ENCODE measurements at places on chromosomes 2 and 18. TPM values are rescaled to one million over a fixed set of nuclear protein-coding genes. Genes with fewer than 3 reads are reported as not detected.

- no peak for DNase-seq
Observed at GRCh38 chr2:88350331-88351248, 101.9 kb downstream of the FOXI3 start.

AP1S3 gene
- polyA plus RNA-seq: 2.3 TPM

DNA sequence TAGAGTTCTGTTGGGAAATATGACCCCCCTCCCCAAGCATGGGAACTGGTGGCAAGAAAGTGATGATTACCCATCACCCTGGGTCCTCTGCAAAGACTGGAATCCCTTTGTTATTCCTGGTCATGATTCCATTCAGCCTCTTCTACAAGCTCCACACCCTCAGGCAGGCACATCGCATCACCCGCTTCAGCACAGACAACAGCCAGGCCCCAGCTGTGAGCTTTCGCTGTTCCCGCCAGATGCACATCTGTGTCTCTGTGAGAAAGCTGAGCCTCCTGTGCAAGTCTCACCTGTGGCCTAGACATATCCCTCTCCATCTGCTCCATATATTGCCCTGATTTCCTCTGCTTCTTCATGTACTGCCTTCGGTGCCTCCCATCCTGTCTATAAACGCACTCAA is 368.0 kb upstream of the RAB6C start:
- DNase-seq: no peak

GRCh38 chr2:70360661-70361270 is 58.9 kb upstream of the FAM136A start:
- no peak for DNase-seq

DNA sequence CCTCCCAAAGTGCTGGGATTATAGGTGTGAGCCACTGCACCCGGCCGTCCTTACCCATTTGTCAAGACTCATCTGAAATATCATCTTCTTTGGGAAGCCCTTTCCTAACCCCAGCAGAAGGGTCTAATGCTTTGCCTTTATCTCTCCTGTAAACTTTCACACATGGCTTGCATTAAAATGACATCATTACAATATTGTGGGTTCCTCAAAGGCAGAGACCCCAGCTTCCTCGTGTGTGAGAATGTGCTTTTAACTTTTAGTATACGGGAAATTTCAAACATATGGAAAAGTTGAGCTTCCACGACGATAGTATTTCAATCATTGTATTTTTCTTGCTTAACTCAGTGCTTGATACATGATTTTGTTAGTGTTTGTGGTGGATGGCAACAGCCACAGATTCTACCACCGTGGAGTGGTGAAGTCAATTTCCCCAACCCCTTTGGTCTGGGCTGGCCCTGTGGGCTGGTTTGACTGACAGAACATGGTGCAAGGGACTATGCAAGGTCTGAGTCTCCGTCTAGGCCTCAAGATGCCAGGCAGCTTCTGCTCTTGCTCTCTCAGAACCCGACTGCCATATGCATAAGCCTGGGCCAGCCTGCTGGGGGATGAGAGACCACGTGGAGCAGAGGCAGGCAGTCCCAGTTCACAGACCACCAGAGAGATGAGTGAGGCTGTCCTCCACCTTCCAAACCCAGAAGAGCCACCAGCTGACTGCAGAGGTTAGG is 39.9 kb downstream of the NGEF start:
- DNase-seq: no peak

G6PC2 gene
- polyA plus RNA-seq: not detected

GRCh38 chr2:69104261-69104660 is 91.3 kb downstream of the ANTXR1 start:
- no peak for DNase-seq

GRCh38 chr2:111705711-111706336 is 178.2 kb downstream of the ANAPC1 start:
- peak; percentile 88 for DNase-seq

ALPP gene
- not detected for polyA plus RNA-seq

DNA sequence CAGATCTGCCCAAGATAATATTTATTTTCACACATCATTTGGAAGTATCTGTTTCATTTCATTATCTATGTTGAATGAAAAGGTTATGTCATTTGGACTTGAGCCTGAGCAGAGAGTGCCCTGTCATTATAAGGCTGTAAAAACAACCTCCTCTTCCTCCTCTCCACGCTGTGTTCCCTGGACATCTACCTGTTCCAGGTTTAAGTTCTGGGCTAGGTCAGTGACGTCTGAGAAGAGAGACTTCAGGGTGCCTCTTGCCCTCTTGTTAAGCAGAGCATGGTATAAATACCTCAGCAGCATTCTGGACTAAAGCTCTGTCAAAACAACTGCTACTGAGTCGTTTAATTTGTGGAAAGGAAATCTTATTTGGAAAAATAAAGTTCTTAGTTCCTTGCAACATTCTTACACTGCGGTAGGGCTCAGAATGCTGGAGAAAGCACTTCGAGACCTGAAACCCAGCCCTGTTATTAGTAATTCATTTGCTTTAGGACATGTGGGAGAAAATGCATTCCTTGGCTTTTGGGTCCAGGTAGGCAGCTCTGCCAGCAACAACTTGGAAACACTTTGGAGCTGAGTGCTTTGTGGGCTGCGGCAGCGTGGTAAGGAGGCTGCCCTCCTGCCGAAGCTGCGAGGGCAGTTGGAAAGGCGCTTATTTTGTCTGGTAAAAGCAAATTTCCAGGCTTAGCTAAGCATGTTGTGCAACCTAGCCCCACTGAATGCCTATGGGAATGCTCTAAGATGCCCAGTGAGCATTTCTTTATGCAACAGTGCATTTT is 91.8 kb upstream of the NEDD4L start:
- no peak for DNase-seq

- DNase-seq: no peak
Observed at GRCh38 chr18:59238385-59238784, 18.4 kb downstream of the GRP start.

- DNase-seq: no peak
Observed at GRCh38 chr2:173797586-173798263, 167.4 kb downstream of the SP3 start.

DNA sequence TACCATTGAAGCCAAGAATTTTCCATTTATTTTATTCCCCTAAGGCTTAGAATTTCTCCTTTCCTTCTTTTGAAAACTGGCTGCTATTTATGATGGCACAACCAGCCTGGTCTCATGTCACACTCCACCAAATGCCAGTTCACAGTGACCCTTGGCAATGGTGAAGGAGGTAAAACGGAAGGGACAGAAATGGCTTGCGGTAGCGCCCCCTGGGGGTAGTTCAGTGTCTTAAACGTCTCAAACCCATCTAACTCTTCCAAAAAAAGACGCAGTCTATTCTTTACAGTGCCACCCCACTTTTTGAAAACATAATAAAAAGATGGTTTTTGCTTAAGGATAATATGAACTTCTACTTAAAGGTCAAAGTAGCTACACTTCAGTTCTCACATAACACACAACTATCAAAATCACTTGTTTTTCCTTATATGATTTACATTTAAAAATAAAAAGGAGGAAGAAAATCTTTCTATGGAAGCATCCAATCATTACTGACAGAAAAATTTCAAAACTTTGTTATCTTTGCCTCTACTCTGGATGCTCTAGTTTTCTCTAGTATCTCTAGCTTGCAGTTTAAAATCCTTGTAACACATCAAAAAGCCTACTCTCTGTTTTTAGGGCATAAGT is 28.0 kb downstream of the PNO1 start:
- no peak for DNase-seq

DNA sequence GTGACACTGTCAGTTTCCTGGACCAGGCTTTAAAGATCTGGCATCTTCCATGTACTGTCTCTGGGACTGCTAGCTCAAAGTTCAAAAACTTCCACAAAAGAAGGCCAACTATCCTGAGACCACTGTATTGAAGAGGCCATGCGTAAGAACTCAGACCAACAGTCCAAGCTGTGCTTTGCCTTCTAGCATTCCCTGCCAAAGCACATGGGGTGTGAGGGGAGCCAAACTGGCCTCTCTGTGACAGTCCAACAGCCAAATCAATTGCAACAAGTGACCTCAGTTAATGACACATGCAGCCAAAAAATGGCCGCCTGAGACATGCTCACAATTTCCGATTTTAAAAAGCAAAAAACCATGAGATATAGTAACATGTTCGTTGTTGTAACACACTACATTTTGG is 160.3 kb upstream of the CDH19 start:
- no peak for DNase-seq

- no peak for DNase-seq
Observed at GRCh38 chr2:200449149-200449548, 60.7 kb downstream of the KCTD18 start.

DNA sequence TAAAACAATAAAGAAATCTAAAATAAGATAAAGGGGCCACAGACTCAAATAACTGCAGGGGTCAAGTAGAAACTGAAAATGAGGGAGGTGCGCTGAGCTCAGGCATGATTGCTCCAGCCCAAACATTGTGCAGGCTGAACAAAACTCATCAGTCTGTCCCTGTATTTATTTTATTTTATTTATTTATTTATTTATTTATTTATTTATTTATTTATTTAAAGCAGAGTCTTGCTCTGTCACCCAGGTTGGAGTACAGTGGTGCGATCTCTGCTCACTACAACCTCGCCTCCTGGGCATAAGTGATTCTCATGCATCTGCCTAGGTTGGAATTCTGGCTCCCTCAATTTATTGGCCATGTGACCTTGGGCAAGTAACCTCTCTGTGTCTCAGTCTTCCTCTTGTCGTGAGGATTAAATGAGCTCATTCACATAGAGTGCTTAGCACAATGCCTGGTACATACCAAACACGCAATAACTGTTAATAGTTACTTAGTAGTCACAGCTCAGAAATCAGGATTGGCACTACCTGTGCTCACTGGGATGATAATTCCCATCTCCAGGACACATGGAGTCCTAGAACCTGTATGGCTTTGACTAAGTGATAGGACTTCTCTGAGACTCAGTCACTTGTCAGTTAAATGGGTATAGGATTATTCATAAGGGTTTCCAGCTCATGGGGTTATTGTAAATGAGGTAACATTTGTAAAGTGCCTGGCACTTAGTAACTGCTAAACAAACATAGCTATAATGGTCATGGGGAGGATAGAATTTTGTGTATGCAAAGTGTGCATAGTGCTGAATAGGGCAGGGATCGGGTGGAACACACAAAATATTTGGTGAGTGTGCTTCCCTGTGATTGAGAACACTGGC is 6.0 kb downstream of the SPEG start:
- no peak for DNase-seq

GRCh38 chr2:241638940-241639339 is 1.4 kb downstream of the ATG4B start:
- no peak for DNase-seq

GRCh38 chr2:239736358-239737143 is 288.6 kb downstream of the NDUFA10 start:
- no peak for DNase-seq

XIRP2 gene
- polyA plus RNA-seq: 0.36 TPM

GCG gene
- 0.27 TPM for polyA plus RNA-seq

IL36B gene
- polyA plus RNA-seq: not detected

DNA sequence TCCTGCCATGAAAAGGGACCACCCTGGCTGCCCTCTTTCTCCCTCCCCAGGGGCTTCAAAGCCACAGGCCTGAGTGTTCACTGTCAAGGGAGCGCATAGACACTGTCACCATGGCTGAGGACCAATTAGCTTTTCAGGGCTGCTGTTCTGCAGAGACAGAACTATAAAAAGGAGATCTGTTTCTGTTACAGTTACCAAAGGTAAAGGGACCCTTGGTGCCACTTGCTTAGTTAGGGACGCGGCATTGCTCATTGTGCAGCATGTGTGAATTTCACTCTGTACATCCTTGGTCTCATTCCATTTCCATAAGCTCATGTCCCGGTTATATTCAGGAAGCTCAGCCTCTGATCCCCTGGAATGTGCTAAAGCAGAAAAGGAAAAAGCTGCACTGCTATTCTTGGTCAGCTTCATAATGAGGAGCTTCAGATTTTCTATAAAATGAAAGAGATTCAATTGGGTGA is 55.5 kb upstream of the RNF152 start:
- DNase-seq: peak; percentile 13

SGO2 gene
- 3.7 TPM for polyA plus RNA-seq

DNA sequence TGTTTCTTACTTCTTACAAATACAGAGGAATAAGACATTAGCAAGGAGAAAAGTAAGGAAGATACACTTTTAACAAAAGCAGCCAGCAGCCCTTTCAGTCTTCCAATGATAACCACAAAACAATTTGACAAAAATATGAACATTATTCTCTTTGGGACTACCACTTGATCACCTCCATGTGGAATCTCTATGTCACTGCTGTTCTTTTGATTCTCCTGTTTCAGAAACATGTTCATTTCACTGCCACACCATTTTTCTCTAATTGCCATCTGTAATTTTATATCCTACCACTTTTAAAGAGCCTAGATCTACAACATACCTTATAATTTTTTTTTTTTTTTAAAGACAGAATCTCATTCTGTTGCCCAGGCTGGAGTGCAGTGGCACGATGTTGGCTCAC is 10.9 kb downstream of the INO80D start:
- no peak for DNase-seq

GRCh38 chr2:162012565-162013058 is 61.4 kb downstream of the DPP4 start:
- no peak for DNase-seq

DNAH7 gene
- 0.74 TPM for polyA plus RNA-seq

DNA sequence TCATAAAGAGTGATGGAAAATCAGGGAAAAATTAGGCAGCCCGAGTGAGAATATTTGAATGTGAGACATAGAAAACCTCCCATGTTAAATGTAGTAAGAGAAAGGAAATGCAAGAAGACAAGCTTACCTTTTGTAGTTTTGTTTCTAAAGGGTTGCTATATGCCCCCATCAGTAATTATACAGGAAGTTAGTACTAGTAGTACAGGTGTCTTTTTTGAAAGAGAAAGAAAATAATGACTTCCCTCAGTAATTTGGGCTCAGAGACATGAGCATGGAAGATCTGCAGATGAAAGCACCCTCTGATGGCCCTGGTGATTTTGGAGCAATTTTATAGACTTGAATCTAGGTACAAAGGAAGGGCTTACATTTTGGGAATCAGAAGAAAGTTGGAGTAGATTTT is 80.8 kb downstream of the RHBDD1 start:
- no peak for DNase-seq

DNA sequence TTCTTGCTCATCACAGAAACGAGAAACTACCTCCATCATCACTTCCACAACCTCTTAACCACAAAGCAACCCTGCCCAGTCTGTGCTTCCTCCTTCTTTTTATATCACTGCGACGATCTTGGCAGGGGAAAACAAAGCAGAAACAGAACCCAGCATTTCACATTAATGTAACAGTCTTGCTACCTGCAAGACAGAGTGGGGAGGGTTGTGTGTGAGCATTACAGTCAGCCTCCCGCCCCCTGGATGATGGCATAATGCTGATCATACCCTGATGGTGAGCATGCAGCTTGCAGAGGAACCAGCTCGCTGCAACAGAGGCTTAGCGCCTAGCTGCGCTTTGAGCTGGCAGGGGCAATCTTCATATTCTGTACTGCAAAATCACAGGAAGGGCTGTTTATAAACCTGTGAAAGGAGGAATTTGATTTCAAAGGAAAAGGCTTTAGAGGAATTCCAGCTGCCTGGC is 376.1 kb downstream of the IRS1 start:
- DNase-seq: no peak

GRCh38 chr18:79278896-79279295 is 116.8 kb upstream of the NFATC1 start:
- DNase-seq: no peak

TCF7L1 gene
- 3.5 TPM for polyA plus RNA-seq

SPATA3 gene
- not detected for polyA plus RNA-seq

SPIRE1 gene
- 16.3 TPM for polyA plus RNA-seq

TTC27 gene
- polyA plus RNA-seq: 28.9 TPM

- DNase-seq: no peak
Observed at GRCh38 chr2:98730053-98730706, 752 bp downstream of the MGAT4A start.

- DNase-seq: no peak
Observed at GRCh38 chr18:78659748-78660147, 319.9 kb upstream of the SALL3 start.

All from AG04450 (cell line).